ENCODE measurements at places on chromosomes 4 and X.

GRCh38 chrX:5307416-5307815 is 921.3 kb downstream of the NLGN4X start:
- no peak for DNase-seq

- no peak for DNase-seq
Observed at GRCh38 chrX:77436682-77437081, 10.5 kb upstream of the FGF16 start.

- DNase-seq, result no peak
Observed at GRCh38 chr4:71113294-71113693, 119.8 kb downstream of the DCK start.

GRCh38 chr4:162499478-162499877 is 335.7 kb upstream of the FSTL5 start:
- DNase-seq, result no peak

- no peak for DNase-seq
Observed at GRCh38 chr4:8310306-8310705, 40.8 kb downstream of the HTRA3 start.

All from stimulated activated CD8-positive, alpha-beta memory T cell treated with anti-CD3 and anti-CD28 coated beads, Interleukin-12 subunit alpha, Interleukin-12 subunit beta, amount 100 ng/mL, for 1 hour (primary cell).